NCI-H1436 treated with DMSO at 0.1 percent for 48 hours (cell line): ENCODE measurements at places on chromosomes 3 and 15.

GRCh38 chr3:108127301-108127988 is 36.6 kb upstream of the CD47 start:
- no peak for DNase-seq

DNA sequence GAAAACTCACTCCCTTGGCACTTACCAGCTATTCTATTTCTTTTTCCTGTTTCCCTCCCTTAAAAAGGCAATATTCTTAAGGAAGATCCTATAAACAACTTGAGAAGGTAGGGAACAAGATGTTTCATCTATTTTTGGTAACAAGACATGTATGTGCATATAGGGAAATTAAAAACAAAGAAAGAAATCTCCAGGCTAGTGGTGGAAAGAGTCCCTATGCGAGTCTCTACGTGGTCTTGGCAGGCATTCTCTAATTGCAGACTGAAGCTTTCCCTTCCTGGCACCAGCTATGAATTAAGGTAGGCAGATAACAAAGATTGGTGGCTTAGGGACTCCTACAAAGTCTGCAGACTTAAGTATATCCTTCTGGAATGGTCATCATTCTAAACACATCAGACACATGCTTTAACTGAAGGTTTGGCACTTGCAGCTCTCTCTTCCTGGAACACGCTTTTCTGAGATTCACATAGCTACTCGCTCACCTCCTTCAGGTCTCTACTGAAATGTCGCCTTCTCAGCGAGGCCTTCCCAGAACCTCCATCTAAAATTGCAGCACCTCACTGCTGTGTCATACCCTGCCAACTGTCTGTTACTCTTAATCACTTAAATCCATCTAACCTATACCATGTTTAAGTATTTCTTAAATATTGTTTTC is 336.0 kb downstream of the VGLL3 start:
- no peak for DNase-seq

DNA sequence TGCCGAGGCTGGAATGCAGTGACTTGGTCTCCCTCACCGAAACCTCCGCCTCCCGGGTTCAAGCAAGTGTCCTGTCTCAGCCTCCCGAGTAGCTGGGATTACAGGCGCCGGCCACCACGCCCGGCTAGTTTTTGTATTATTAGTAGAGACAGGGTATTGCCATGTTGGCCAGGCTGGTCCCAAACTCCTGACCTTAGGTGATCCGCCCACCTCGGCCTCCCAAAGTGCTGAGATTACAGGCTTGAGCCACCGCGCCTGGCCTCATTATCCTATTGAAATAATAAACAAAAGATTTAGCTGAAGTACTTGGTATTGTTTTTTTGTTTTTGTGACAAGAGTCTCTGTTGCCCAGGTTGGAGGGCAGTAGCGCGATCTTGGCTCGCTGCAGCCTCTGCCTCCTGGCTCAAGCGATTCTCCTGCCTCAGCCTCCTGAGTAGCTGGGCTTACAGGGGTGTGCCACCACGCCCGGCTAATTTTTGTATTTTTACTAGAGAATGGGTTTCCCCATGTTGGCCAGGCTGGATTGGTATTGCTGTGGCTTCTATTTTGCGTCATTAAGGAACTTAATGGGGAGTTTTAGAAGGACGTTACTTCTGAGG is 1.5 kb downstream of the RPL35A start:
- no peak for DNase-seq

DNA sequence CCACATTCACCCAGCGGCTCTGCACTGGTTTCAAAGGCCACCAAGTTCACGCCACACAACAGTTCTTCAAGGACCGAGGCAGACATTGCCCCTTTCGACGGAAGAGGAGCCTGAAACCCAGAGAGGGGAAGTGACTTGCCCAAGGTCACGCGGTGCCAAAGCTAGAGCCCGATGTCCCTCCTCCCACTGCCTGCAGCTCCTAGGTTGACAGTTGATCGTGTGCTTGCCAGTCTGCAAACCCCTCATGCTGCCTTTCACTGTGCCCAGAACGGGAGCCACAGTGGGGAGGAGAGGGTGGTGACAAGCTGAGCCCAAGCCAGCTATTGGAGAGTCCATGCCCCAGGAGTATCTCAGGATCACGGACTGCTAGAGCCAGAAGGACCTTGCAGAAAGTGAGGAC is 230.9 kb downstream of the XXYLT1 start:
- no peak for DNase-seq

GRCh38 chr3:39637807-39638206 is 170.3 kb downstream of the MOBP start:
- DNase-seq = no peak

DNA sequence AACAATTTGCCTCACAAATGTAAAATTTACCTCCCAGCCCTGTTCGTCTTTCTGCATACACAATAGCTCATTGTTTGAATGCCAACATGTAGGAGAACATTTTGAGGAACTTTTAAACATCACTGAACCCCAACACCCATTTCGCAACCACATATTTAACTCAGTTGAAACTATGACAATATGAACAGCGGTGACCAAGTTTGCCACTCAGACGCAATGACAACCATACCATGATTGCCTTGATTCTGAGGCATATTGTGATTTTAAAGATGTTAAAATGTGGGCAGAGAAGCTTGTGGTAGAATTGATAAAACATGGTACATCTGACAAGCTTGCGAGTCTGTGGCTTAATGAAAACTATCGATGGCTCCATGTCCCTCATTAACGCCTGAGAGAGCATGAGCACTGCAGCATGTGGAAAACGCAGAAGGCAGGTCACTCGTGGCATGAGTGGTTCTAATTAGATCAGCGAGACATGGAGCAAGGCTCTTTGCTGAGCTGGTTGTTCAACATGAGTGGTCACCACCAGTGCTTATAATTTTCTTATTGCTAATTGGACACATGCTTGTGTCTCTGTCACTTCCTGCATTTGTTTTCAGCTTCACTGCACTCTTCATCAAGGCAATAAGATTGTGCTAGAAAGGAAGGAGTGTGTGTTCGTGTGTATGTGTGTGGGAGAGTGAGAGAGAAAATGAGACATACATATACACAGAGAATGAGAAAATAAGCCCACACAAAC is 116.8 kb downstream of the CHST2 start:
- no peak for DNase-seq

DNA sequence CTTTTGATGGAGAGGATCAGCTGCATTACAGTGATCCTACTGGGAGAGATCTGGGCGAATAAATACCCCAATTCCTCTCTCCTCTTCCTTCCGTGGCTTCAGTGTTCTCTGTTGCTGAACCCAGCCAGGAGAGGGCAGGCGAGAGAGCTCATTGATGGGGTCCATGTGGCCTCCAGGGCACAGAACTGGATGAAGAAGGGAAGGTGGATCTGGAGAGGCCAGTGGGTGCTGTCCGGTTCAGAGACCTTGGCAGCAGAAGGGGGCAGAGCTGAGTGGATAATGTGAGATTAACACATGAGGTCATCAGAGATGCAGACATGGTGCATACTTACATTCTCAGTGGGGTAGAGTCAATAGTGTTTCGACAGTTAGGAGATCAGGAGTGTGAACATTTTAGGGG is 193.6 kb downstream of the CLSTN2 start:
- DNase-seq = no peak

GRCh38 chr15:80654299-80654698 is 40.8 kb upstream of the ABHD17C start:
- no peak for DNase-seq

DNA sequence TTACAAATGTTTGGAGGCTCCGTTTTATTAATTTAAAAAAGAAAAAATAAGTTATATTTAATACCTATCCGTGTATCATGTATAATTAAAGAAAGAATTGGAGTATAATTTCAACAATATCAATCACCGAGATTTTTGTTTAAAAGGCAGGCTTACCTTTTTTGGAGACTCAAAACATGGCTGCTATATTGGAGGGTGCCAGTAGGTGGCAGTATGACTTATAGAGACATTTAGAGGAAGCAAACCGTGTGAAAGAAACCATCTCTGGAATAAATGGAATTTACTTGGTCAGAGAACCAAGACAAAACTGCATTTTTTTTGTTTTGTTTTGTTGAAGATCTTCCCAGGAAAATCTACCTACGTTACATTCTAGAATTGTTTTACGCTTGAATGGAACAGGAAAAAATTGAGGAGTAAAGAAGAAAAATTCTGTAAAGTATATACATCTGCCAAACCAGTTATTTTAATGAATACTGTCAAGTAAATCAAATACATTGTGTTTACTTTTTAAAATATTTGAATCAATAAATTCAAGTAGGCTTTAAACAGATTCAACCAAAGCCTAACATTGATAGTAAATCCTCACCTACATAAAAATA is 802.6 kb upstream of the ALCAM start:
- DNase-seq = no peak

GRCh38 chr3:14352002-14352627 is 50.3 kb upstream of the SLC6A6 start:
- no peak for DNase-seq

GRCh38 chr3:152284906-152285305 is 16.2 kb downstream of the MBNL1 start:
- DNase-seq = no peak

DNA sequence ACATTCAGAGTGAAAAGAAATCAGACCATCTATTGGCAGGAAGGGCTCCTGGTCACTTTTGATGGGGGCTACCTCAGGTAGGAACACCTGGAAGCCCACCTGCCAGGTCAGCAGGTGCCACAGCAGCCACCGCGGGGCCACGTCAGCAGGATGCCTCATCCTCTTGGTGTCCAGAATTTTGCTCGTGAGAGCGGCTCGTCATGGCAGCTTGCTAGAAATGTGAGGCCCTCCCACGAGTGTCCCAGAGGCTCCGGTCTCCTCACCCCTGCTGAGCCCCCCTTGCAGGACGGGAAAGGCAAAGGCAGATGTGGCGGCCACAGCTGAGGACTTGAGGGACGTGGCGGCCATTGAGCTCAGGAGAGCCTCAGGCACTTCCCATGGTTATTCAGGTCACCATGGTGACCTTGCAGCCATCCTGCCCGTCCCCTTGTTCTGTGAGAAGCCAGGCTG is 129.4 kb downstream of the LRRK1 start:
- no peak for DNase-seq

DNA sequence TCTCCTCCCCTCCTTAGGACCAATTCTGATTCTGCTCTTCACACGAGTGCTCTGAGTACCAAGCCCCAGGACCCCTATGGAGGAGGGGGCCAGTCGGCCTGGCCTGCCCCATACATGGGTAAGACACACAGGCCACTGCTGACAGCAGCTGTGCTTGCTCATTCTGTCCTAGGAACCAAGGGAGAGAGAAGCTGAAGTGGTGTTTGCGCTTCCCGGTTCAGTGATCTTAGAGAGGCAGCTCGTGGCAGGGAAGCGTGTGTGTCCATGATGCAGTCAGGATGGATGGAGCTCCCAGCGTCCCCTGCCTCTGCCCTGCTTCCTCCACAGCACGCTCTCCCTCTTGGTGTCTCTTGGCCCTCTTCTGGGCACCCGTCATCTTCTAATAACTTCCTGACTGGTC is 77.6 kb downstream of the CRTC3 start:
- DNase-seq = no peak

GRCh38 chr3:99949956-99950670 is 132.5 kb downstream of the CMSS1 start:
- no peak for DNase-seq

DNA sequence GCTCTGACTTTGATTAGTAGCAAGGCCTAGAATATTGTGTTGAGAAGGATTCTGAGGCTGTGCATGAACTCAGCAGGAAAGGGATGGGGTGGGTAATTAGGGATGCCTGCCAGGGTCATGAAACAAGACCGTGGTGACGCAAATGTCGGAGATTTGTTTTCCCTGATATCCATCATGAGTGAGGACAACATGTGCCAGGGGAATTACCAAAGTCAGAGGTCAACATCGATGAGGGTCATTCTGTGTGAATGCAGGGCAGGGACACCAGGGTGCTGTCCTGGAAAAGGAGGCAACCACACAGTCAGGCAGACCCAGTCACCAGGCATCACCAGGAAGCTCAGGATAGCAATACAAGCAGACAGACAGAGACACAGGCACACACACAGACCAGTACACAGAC is 52.2 kb downstream of the SLCO2A1 start:
- DNase-seq = no peak

GRCh38 chr15:50140983-50141382 is 21.9 kb upstream of the ATP8B4 start:
- DNase-seq = no peak

DNA sequence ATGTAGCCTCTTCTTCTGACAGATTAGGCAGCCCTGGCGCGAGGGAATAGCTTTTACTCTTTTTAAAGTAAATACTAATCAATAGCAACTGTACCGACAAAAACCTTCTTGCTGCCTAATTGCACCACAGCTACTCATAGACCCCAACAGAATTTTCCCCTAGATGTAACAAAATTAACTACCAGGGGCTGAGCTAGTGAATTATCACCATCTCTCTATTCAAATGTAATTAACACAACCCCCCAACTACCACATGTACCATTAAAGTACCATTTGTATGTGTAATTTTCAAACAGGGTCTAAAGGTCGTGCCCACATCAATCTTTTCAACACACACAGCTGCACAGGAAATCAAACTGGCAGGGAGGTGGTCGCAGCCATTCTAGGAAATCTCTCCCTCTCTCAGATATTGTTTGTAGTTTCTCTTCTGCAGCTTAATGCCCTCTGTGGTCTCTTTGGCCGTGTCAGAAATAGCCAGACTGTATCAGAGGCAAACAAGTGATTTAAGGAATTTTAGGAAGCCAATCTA is 322.9 kb downstream of the RORA start:
- DNase-seq = no peak

DNA sequence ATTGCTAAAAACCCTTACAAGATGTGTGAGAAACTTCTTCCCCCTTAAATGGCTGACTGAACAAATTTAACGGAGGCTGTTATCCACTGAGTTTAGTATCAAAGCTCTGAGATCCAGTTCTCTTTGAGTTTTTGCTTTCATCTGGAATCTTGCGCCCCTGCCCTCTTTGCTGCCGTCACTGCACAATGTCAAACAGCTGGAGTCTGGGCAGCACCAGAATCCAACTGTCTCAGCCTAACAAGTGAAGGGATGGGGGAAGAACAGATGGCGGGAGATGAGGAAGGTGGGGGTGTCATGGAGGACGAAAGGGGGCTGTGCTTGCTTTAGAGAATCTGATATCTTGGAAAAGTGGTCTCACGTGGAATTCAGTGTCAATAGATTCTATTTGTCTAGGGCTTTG is 7.0 kb upstream of the BOC start:
- no peak for DNase-seq

DNA sequence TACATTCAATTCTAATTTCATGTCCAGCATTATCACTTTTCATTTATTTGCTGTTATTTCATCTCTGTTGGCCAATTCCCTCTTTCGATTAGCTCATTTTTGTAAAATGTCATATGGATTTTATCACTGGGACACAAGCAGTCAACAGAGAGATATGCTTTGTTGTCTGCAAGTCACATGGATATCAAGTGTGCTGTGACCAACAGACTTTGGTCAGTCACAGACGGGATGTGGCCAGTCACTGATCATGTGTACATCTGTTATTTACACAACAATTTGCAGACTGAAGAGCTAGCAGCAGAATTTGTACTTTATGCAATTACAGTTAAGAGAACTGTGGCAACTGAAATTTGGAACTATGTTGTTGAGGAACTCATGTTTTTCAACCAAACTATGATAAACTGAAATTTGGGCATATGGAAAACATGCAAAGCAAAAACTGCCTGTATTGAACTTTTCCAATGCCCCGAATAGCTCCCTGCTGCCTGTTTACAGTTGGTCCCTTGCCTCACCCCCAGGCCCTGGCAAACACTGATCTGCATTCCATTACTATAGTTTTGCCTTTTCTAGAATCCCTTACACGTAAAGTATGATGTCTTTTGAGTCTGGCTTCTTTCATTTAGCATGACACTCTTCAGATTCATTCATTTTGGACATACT is 104.4 kb downstream of the RPL22L1 start:
- DNase-seq = no peak
